ENCODE measurements at places on chromosomes 6 and 20. TPM values are rescaled to one million over a fixed set of nuclear protein-coding genes. Genes with fewer than 3 reads are reported as not detected.

The ARFGEF3 gene
- 2.2 TPM for total RNA-seq

The WRNIP1 gene
- total RNA-seq: 52.1 TPM

The MUC22 gene
- not detected for total RNA-seq

The FUCA2 gene
- 183 TPM for total RNA-seq

The CCN6 gene
- not detected for total RNA-seq

The EFCAB8 gene
- total RNA-seq: not detected

The BPIFA2 gene
- total RNA-seq: not detected

The PBOV1 gene
- total RNA-seq: not detected

DNA sequence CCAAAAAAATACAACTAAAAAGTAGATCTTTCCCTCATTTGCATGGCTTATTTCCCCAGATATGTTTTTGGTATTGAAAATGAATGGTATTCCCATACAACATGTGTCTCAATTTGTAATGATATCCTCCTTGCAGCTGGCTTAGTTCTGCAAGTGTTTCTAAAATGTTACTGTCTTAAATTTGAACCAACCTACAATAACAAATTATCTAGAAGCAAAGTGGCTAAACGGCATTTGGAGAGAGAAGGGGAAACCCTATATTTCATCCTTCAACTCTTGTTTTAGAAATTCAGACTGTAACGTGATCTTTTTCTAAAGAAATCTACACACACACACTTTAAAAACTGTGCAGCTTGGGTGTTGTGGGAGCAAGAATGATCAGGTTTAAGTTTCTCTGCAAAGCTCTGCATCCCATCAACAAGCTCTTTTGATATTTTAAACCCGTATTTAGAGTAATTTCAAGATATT is 153.0 kb downstream of the SOBP start:
- DNase-seq: no peak

DNA sequence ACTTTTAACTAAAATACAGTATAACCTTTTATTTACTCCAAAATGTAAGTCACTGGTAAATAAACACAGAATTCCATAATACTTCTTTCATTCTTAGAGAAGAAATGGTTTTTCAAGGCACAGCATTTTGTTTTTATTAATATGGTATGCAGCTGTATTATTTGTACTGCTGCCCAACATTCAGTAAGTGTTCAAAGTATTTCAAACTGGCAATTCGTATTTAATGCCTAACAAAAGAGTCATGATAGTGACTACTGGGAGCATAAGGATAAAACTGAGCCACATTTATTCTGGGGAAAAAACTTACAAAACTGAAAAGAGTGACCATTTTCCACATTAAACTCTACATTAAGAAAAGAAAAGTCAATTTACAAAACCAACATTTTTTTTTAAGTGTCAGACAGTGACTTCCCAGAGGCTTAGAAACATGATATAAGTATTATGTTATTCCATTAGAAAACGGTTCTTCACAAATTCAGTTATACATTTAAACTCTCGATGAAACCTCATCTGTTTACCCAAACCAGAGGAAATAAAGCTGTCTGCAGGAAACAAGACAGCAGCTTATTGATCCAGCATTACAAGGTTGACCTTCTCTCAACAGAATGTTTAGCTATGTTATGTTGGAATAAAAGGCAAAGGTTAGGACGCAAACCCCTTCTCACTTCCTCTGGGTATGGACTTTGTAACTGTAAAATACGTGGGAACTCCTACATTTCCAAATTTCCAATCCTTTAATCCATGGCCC is 24.3 kb downstream of the EPB41L2 start:
- no peak for DNase-seq

- no peak for DNase-seq
Observed at GRCh38 chr6:29789176-29789575, 38.4 kb upstream of the HLA-G start.

GRCh38 chr6:95658886-95659285 is 81.6 kb downstream of the MANEA start:
- no peak for DNase-seq

DNA sequence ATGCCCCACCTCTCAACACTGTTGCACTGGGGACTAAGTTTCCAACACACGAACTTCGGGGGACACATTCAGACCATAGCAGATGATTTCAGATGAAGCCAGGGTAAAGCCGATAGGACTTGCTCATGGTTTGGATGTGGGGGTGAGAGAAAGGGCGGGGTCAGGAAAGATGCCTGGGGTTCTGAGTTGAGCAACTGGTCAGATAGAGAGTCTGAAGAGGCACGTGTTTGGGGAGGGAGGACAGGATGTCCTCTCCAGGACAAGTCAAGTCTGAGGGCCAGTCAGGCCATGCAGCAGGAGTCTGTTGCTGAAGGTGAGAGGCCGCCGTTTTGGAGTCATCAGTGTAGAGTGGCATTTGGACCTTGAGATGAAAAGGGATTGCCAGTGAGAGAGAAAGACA is 197.9 kb upstream of the SNX9 start:
- no peak for DNase-seq

DNA sequence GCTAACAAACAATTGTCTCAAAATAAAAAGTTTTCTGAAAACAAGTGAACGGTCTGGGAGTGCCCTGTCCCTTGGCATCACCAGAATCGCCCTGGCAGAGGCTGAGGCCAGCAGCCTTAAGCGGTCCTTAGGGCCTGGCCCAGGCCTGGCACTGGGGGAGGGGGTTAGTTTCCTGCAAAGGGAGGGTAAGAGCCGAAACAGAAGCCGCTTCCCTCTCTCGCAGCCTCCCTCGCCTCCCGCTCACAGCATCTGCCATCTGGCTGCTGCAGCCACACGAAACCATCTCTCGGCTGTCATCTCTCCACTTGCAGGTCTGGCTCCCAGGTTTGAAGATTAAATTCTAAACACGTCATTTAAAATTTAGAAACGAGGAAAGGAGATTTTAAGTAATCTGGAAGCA is 31.5 kb downstream of the PMEPA1 start:
- no peak for DNase-seq

DNA sequence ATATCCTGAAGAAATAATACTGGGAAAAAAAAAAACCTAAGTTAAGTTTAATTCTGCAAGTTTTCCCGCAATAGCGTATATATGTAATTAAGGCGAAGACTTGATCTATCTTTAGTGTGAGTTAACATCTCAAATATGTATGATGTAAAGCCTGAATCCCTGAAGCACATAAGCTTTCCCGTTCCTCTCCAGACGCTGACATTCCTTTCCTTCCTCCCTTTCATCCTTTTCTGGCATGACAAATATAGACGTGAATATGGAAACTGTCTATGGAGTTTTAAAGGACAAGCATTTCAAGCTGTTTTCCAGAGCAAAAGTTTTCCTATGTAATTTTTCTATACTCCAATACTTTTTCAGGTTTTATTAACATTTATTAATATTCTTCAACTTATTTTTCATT is 637.0 kb downstream of the COL12A1 start:
- DNase-seq: no peak

GRCh38 chr6:47681201-47681990 is 17.0 kb upstream of the ADGRF4 start:
- no peak for DNase-seq

- DNase-seq: peak; percentile 96
Observed at GRCh38 chr20:17735206-17735804, 35.5 kb downstream of the BANF2 start.

GRCh38 chr6:4309540-4309939 is 174.2 kb upstream of the ECI2 start:
- no peak for DNase-seq

DNA sequence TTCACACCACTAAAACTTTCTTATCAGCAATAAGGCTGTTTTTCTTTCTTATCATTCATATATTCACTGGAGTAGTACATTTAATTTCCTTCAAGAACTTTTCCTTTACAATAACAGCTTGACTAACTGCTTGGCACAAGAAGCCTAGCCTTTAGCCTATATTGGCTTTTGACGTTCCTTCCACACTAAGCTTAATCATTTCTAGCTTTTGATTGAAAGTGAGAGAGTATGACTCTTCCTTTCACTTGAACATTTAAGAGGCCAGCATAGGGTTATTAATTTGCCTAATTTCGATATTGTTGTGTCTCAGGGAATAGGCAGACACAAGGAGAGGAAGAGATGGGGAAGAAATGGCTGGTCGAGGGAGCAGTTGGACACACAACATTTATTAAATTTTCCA is 23.6 kb downstream of the THEMIS start:
- no peak for DNase-seq

DNA sequence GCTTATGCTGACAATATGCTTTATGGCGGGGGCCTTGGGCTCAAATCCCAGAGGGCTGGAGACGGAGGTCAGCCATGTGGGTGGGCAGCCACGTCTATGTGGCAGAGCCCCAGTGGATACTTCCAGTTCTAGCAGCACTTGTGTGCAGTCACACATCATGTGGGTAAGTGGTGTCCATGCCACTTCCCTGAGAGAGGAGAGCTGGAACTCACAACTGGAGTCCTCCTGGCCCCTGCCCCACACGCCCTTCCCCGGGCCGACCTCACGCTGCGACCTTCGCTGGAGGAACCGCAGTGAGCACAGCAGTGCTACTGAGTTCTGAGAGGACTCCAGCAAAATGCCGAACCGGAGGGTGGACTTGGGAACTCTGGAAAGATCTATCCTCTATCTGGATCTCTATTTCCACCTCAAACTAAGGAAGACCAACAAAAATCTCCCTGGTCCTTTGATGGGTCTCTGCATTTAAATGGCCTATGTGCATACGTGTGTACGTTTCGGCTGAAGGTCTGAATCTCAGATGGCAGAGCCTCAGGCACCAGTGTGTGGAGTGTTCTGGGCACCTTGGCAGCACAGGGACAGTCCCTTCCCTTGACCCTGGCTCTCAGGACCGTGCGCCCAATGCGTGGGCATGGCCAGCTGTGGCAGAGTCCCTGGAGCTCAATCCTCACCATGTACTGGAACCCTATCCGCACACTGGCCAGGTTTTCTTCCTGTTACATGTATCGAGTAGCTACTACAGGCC is 55.4 kb downstream of the GNAS-AS1 start:
- DNase-seq: no peak
